ENCODE measurements at places on chromosomes 1 and 21.

- no peak for DNase-seq
Measured at GRCh38 chr1:4847711-4848110, 193.3 kb downstream of the AJAP1 start.

GRCh38 chr21:33967086-33967571, 51.5 kb upstream of the ATP5PO start:
- DNase-seq: no peak

DNA sequence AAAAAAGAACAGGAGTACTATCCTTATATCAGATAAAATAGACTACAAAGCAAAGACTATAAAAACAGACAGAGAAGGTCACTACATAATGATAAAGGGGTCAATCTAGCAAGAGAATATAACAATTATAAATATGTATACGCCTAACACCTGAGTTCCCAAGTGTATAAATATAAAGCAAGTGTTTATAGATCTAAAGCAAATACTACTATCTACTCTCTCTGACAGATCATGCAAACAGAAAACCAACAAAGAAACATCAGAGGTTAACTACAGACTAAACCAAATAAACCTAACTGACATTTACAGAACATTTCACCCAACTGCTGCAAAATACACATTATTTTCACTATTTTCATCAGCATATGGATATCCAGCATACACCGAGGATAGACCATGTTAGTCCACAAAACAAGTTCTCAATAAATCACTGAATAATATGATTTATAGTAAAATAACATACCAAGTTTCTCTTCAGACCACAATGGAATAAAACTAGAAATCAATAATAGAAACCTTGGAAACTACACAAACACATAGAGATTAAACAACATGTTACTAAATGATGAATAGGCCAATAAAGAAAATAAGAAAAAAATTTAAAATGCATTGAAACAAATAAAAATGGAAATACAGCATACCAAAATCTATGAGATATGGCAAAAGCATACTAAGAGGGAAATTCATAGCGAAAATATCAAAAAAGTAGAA, 22.7 kb downstream of the UCHL5 start:
- DNase-seq: no peak

DNA sequence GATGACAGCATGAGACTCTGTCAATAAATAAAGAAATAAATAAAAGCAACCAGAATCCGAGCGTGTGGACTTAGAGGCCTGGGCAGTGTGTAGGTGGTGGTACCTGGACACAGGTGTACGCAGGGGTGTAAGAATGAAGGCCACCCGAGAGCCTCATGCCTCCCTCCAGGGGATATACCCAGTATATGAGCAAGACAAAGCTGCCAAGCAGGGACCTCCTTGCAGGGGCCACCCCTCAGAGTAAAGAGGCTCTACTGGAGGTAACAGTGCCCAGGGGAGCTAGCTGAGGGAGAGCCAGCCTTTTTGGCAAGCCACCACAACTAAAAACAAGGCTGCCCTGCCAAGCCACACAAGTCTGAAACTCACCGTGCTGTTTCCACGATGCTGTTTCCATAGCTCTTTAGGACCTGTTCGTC, 179.2 kb upstream of the RAB4A start:
- DNase-seq: no peak

DNA sequence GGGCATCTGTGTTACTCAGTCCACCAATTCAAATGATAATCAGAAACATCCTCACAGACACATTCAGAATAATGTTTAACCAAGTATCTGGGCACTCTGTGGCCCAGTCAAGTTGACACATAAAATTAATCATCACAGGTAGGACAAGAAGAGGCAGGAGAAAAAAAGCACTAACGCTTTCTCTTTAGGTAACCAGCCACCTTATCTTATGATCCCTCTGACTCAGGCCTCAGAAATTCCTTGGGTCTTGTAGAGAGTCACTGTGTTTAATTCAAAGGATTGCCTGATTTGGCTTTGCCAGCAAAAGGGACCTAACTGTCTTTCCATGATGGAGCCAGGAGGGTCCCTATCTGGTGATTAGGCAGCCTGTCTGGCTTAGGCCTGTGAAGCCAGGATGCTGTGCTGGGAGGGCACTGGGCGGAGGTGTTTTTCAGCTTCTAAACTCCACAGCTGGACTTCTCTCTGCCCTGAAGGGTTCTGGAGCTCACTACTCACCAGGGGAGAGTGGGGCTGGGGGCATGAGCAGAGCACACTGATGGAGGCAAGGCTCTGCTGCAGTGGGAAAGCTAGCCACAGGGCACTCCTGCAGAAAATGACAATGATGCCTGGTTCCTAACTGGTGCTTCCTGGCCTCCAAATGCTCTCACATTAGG, 36.4 kb upstream of the STUM start:
- no peak for DNase-seq

DNA sequence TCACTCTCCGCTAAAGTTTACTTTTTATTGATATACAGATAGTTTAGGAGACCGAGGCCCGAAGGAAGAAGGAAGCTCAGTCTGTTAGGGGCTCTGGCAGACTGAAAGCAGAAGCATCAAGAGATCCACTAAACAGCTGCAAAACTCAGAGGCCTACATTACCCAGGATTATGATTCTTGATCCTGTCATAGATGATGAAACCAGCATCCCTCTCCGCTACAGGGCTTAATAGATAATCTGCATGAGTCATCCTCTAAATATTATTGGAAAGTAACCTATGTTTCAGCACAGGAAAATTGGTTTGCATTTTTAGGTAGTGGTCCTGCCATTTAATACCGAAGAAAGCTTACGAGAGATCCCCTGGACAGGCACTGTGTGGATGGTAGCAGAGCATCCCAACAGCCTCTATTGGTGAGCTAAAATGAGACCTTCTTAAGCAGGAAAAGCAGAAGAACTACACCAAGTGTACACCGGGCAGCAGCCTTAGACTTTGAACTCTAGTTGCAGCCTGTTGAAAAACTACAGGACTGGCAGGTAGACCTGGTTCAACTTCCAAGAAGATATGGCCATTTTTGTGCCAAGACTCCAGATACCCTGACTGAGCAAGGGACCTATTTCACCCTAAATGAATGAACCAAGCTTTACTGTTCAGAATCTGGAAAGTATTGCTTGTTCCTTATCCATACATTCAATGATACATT, 6.8 kb downstream of the CASQ2 start:
- no peak for DNase-seq

DNA sequence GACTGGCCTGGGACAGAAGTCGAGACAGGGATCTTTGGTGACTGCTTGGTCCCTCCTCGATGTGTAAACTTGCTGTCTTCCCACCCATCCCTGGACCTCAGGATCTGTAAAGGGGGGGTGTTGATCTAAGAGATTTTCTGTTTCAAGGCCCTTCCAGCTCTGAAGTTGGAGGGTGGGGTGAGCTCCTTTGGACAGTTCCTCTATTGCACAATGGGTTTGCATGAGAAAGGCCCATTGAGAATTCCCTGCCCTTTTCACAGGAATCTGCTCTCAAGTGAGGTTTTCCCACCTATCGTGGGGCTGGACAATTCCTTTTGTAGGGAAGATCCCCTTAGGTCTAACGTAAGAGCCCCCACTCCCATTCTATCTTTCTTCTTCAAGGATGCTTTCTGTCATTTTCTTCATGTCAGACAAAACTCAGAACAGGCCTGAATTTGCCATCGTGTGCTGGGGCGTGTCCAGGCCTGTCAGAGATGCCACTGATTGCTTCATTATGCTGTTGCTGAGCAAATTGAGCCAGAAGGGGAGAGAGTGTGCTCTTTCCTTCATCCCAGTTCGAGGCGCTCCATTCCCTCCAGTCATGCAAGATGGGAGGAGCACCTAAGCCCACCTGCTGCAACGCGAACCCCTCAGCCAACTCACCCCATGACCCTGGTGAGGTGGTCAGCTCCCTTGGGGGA, 149.9 kb upstream of the IGSF21 start:
- no peak for DNase-seq

- no peak for DNase-seq
Measured at GRCh38 chr1:64917328-64917861, 49.0 kb downstream of the JAK1 start.

DNA sequence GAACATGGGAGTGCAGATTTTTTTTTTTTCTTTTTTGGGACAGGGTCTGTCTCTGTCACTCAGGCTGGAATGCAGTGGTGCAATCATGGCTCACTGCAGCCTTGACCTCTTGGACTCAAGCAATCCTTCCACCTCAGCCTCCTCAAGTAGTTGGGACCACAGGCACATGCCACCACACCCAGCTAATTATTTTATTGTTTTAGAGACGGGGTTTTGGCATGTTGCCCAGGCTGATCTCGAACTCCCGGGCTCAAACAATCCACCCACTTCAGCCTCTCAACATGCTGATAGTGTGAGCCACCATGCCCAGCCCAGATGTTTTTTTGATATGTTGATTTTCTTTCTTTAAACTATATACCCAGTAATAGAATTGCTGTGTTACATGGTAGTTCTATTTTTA, 57.7 kb downstream of the RGSL1 start:
- DNase-seq: no peak

- no peak for DNase-seq
Measured at GRCh38 chr21:46149205-46149901, 6.0 kb downstream of the FTCD start.

DNA sequence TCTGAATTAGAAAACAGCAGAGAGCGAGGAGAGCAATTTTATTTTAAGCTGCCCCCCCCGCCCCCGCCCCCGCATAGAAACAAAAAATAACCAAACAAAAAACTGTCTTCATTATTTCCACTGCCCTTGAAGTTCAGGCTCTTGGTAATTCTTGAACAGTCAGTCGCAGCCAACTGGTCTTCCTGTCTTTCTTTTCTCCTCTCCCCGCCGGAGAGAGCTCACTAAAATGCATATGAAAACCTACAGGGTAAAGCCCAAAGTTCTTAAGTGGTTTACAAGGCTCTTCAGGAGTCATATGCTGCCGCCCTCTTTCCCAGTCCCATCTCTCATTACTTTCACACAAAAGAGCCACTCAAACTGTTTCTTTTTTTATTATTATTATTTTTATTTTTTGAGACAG, 1.1 kb upstream of the ANKRD35 start:
- no peak for DNase-seq

- no peak for DNase-seq
Measured at GRCh38 chr1:51648180-51649109, 31.6 kb downstream of the OSBPL9 start.

- no peak for DNase-seq
Measured at GRCh38 chr21:46069719-46070279, 28.1 kb upstream of the COL6A2 start.

DNA sequence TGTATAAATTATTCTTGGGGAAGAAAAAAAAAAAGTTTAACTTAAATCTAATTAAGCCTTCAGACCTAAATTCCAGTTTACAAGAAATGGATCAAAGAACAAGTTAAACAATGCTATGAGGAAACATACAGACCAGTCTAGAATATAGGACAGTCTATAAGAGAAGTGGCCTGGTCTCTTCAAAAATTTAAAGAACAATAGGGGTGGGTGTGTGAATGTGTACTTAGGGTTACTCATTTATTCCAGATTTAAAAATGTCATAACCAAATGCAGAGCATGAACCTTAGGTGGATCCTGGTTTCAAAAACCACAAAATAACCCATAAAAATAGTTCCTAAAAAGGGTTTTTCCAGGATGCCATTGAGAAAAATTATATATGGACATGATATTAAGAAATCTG, 21.8 kb upstream of the SYNJ1 start:
- no peak for DNase-seq

DNA sequence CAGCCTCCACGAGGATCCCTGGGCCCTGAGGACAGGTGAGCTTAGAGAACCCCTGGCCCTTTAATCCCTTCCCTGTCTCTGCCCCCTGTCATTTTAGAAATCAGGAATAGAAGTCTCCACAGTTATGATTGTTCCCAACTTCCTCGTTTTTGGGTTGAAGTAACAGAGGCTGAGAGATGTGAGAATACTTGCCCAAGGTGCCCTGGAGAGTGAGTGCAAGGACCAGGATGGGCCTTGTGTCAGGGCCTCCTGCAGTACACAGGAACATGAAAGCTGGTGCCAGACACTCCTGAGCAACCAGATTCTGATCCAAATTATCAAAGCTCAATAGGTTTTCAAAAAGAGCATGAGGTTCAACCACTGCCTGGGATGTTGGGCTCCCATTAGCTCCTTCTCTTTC, 10.1 kb downstream of the HLX start:
- no peak for DNase-seq

- DNase-seq: no peak
Measured at GRCh38 chr1:170369417-170369816, 162.5 kb upstream of the GORAB start.

DNA sequence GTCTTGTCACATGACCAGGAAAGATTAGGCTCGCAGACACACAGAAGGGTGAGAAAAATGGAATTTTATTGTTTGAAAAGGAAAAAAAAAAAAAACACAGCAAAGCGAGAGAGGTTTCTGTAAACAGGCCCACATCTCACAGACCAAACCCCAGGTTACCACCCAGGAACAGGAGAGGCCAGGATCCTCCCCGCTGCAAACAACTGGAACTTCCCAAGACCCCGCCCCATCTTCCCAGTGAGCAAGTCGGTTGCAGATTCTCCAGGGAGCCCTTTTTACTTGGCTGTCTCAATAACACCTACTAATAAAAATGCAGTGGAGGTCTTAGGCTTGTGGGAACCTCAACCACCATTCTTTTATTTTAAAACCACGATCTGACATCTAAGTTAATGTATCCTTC, 84.7 kb upstream of the ETS2 start:
- no peak for DNase-seq

DNA sequence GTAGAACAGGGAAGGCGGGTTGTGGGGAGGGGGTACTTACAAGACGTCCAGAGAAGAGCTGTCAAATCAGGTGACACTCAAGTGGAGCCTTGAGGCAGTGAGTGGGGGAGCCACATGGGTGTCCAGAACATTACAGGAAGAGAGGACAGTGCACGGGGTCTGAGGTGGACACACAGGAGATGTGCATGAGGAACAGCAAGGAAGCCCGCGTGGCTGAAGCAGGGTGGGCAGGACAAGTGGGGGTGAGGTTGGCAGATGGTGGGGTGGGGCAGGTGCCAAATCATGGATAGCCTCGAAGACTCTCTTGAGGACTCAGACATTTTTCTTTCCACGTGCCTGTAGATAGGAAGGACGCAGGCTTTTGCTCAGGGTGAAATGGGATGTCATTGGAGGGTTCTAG, 921 bp downstream of the SMPDL3B start:
- DNase-seq: no peak

GRCh38 chr21:40770435-40771055, 76.4 kb downstream of the DSCAM start:
- no peak for DNase-seq

GRCh38 chr1:56286956-56287355, 292.4 kb downstream of the PLPP3 start:
- no peak for DNase-seq

DNA sequence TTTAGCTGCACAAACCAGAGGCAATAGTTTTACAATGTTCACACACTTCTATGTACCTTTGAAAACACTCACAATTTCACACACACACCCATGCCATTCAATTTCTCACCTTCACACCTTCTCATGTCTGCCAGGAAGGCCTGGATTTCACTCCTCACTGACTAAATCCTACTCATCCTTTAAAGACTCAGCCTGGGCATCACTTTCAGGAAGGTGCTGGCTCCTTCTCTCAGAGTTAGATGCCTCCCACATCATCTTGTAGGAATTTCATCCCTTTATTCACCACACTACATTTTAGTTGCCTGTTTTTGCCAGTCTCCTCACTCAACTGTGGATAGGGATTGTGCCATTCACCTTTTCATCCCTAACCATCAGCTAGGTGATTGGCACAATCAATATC, 2.3 kb downstream of the IL20 start:
- DNase-seq: no peak

GRCh38 chr1:174153085-174153824, 6.1 kb upstream of the RABGAP1L start:
- DNase-seq: no peak

GRCh38 chr1:47992720-47993415, 4.3 kb downstream of the TRABD2B start:
- DNase-seq: no peak
